ENCODE measurements at places on chromosomes 6 and 20.

DNA sequence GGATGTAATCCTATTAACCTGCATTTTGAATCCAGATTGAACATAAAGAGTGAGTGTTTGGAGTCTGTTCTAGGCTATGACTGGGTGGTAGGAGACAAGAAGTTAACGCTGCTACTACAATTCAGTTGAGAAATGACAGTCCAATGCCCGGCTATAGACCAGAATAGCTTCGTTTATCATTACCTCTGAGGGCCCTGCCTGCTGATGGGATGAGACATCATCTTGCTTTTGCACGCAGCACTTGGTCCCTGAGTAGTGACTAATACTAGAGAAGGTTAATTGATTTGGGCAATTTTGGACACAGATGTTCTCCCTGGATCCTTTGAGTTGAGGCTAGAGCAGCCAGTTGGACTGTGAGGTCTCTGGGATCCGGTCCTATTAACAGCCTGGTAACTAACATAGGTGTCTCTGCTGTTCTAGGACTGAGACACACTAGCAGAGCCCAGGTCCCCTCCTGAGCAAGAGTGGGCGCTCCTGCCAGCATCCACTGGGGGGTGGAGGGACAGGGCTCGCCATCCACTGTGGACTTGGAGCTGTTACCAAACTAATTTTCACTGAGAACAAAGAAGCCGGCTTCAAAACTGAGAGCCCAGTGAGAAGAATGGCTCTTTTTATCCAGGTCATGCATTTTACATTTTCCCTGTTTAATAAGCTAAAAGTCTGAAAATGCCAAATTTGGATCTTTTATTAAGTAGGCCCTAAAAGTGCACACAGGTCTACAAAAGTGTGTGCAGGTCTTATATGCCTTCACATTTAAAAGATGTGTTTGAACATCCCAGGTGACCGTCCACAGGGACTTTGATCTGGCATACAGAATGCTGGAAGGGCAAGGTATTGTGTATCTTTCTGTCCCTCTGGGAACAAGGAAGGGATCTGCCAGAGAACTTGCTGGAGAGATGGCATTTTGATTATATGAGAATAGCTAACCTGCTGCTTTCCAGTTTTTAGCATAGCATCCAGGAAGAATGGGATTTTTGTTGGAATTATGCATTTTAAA, 212.5 kb downstream of the CDH4 start:
- no peak for DNase-seq

- DNase-seq, result no peak
Measured at GRCh38 chr6:79824202-79824601, 123.2 kb downstream of the ELOVL4 start.

GRCh38 chr6:12102350-12102749, 90.2 kb downstream of the HIVEP1 start:
- DNase-seq, result no peak

- DNase-seq, result no peak
Measured at GRCh38 chr6:150539111-150539510, 60.6 kb upstream of the PLEKHG1 start.

DNA sequence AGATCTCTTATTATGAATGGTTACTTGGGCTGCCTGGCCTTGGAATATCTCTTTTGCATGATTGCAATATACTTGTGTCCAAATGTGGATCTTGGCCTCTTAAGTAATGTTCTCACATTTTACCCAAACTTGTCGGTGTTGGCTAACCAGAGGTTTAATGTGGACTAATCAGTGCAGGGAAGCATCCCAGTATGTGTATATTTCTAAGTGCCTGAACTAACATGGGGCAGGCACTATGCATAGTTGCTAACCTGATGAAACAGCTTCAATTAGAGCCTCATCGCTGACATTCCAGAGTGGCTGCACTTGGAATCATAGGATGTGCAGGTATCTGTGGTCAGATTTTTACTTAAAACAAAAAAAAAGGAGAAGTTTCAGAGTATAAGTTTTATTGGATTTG, 160.0 kb downstream of the PDE7B start:
- DNase-seq, result no peak

DNA sequence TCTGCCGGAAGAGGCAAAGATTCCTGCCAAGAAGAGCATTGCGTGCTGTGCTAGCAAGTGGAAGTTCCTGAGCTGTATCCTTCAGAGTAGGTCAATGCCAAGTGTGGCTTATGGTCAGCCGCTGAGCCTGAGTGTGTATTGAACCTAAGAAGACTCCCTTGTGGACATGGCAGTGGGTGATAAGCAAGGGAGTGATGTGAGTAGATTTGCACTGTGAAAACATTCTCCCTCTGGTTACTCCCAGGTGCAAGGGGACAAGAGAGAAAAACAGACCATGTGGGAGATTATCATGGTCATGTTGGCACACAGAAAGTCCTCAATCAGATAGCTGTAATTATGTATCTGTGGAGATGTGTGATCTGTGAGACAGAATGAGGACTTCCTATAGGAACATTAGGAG, 6.1 kb upstream of the TMEM74B start:
- no peak for DNase-seq

- no peak for DNase-seq
Measured at GRCh38 chr6:157830354-157831017, 7.4 kb downstream of the SNX9 start.

DNA sequence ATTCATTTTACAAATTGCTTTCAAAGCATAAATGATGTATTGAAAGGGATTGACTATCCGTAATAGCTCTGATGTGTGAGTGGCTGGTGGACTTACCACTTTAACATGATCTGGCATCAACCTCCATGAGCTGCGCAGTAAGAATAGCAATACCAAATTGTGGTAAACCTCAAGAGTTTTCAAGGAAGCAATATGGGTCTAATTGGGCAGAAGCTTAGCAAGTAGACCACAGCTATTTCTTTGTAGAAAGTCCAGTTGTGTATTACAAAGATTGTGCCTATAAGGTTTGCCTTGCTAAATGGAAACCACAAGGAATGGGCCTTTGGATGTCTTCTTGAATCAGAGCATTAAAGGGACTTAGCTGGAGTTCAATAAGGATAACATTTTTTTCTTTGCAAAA, 736.6 kb downstream of the KIF16B start:
- DNase-seq, result no peak

GRCh38 chr6:90530882-90531281, 56.0 kb downstream of the MAP3K7 start:
- DNase-seq, result no peak

DNA sequence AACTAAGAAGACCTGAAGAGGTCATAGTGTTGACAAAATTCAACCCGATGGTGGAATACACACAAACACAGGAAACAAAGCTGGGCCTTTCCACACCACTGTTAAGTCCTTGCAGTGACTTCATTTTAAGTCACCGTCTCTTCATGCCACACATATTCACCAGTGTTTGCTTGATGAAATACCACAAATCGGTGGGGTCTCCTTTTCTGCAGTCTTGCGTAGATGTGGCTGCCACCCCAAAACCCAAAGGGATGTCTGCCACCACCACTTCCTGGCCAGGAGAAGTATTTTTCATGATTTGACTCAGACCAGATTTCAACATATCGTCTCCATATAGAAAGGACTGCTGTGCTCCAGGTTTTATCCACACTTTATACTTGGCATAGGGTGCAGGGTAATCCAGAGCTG, 11.0 kb upstream of the COL10A1 start:
- no peak for DNase-seq

GRCh38 chr6:1972962-1973361, 272.4 kb downstream of the GMDS start:
- no peak for DNase-seq

GRCh38 chr20:23668477-23668951, 20.3 kb downstream of the CST4 start:
- DNase-seq, result no peak

DNA sequence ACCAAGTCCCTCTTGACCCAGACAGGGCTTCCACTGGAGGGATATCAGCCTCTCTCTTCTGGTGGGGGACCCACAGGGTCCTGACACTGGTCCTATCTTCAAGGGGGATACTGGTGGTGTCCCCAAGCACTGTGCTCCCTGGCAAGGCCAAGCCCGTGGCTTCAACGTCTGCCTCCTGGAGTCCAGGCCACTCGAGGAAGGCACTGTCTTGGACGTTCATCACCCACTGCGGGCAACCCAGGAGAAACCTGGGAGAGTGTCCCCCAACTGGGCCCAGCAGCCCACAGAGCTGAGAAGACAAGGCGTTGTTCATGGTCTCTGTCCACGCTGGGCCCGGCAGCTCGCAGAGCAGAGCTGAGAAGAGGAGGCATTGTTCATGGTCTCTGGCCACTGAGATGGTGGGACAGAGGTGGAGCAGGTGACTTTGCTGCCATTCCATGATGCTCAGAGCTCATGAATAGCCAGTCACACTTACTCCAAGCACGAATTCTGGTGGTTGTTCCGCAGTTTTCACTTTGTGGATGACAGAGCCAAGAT, 37.5 kb upstream of the FRMD1 start:
- DNase-seq, result no peak

GRCh38 chr6:158009114-158009891, 27.6 kb downstream of the SYNJ2 start:
- no peak for DNase-seq

GRCh38 chr20:61123751-61124368, 128.2 kb upstream of the CDH4 start:
- no peak for DNase-seq

GRCh38 chr6:43054206-43054943, 724 bp upstream of the CUL7 start:
- DNase-seq, result no peak

- DNase-seq, result no peak
Measured at GRCh38 chr20:44703183-44703925, 11.8 kb upstream of the CCN5 start.

DNA sequence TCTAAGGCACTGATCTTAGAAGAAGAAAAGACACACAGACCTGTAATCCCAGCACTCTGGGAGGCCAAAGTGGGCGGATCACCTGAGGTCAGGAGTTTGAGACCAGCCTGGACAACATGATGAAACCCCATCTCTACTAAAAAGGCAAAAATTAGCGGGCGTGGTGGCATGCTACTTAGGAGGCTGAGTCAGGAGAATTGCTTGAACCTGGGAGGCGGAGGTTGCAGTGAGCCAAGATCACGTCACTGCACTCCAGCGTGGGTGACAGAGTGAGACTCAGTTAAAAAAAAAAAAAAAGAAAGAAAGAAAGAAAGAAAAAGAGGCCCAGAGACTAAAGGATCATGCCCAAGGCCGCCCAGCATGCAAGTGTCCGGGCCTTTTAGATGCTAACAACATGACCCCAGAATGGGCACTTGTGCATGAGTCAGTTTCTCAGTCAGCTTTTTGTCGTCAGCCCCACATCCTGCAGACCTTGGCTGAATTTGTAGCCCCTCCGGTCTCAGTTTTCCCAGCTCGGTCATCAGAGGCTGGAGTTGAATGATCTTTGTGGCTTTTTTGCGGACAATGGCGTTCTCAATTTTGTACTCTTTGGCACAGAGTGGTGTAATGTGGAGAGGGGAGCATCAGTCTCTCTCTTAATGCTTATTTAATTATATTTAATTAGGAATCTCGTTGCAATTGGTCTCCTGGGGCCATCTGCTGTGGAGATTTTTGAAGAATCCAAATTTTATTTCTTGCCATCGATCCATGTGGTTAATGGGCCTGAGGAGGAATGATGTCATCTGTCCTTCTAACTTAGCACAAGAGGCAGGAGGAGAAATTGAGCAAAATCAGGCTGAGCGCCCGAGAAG, 30.6 kb upstream of the APCDD1L start:
- DNase-seq, result no peak

DNA sequence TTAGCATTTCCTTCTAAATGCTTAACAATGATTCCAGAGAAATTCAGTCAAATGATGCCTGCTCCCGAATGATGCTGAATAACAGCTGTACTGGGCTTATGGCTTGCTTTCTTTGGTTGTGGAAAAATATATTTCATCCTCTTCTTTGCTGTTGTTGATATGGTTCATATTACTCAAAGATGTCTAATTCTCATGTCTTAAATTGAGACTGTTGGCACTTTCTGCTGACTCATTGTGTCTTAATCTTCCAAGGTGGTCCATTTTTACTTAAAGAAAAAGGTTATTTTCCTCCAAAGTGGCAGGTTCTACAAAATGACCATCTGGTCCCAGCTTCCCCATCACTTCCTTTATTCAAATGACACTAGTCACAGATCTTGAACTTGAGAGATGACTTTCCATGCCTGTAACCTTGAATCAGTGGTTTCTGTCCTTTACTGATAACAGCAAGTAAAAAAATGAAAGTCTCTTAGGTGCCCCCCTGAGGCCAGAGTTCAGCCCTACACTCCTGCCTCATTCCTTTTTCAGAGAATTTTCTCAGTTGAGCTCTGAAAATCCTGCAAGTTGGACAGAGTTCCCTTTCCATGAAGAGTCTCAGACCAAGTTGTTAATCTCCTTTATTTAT, 6.9 kb downstream of the SNAP25 start:
- DNase-seq, result no peak

DNA sequence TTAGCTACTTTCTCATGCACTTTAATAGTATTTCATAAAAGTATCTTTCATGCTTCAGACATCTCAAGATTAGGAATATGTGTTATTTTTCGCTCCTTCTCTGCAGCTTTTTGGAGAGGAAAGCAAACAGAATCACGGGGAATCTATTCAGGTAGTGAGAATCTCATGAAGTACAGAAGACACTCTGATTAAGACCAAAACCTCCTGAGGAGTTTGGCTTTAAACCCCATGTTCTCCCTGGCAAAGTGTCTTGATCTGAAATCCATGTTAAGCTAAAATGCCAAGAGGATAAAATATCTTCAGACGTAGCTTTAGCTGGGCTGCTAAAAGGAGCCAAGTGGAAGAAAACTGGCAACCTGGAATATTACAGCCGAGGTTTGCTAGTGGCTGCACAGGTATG, 149.3 kb downstream of the LRRC1 start:
- DNase-seq, result no peak

- no peak for DNase-seq
Measured at GRCh38 chr6:169791721-169792131, 40.3 kb downstream of the ERMARD start.

DNA sequence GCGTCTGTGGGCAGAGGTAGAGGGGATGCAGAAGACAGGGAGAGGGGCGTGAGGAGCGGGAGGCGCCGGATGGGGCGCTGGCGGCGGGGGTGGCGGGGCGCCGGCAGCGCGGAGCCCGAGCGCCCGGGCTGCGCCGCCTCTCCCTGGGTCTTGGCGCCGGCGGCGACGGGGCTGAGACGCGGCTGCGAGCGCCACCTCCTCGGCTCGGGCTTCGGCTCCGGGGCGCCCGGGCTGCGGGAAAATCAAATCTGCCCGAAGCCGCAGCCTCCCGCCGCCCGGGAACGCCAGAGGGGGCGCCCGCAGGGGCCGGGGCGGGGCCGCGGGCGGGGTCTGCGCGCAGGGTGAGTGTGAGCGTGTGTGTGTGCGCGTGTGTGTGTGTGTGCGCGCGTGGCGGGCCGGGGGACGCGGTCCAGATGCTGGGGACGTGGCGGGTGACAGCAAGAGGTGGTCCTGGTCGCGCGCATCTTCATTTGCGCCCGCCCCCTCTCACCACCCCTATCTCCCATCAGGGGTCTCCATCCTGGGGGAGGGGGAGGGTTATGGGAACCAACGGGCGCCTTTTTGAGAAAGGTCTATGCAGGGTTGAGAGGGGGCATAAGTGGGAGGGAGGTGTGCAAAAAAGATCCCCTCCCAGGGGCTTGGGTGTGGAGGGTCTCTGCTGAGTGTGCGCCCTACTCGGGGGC, 646 bp upstream of the CPNE5 start:
- DNase-seq, result no peak

GRCh38 chr6:135195522-135195921, 14.4 kb downstream of the MYB start:
- no peak for DNase-seq

- peak; percentile 16 for DNase-seq
Measured at GRCh38 chr20:62370115-62370806, 3.1 kb upstream of the LAMA5 start.

- DNase-seq, result no peak
Measured at GRCh38 chr6:112253841-112254816, at the start of gene LAMA4. Gene LAMA4, minus strand, starts transcription at chr6:112254567. Its CDS starts 417 bp downstream, at chr6:112254150.

- no peak for DNase-seq
Measured at GRCh38 chr20:226958-227357, at the start of gene DEFB129. Gene DEFB129, plus strand, starts transcription at chr20:227258. Its CDS starts 31 bp downstream, at chr20:227289.

- no peak for DNase-seq
Measured at GRCh38 chr6:111970426-111970825, 83.5 kb upstream of the CCN6 start.

Data from stimulated activated CD8-positive, alpha-beta memory T cell treated with anti-CD3 and anti-CD28 coated beads, Interleukin-15, amount 100 ng/mL, for 4 hours (primary cell).